Left ventricle myocardium superior (tissue), 1 donor: ENCODE measurements at places on chromosomes 7 and 10.

GRCh38 chr7:106570948-106571418 is 90.0 kb downstream of the CCDC71L start:
- no peak for DNase-seq

DNA sequence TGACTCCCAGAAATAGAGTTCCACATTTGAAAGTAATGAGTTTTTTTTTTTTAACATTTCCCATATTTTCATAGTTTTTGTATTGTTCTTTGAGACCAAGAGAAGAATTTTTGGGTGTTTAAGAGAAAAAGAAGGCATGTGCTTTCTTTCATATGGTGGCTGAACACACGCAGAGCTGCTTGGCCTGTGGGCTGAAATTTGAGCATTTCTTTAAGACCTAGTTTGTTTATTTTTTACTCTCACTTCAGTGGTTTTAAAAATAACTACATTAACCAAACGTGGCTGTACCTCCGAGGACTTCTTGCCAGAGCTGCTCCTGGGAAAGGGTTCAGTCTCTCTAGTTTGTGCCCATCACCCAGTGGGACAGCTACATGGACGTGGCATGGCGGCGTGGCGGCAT is 58.3 kb downstream of the INPP5A start:
- DNase-seq = no peak

DNA sequence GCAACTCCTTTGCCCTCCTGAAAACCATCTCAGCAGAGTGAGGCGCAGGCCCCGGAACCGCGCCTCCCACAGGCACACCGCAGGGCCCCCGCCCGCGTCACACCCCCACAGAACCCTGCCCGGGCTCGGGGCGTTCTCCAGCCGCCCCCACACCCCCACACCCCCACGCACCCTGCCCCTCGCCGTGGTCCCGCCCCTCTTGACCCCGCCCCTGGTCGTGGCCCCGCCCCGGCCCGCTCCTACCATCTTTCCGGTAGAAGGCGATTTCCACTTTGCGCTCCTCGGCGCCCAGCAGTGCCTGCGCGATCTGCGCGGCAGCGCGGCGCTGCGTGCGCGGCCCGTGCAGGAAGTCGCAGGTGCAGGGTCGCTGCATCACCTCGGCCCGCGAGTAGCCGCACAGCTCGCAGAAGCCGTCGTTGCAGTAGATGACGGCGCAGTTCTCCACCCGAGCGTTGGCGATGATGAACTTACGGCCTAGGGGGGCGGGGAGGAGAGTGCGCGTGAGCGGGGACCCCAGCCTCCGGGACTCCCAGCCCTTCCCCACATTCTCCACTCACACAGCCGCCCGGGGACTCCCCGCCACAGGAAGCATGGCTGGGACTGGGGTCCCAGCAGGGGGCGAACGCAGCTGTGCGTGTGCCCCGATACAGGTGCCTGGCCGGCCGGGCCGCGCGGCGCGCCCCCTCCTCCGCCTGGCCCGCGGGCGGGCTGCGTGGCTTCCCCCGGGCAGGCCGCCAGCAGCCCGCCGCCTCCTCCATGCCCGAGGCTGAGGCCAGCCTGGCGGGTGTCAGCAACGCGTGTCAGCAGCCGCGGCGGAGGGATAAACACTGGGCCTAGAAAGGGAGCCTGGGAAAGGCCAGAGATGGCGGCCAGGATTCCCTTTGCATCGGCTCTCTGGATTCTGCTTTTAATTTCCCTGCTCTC is 3.4 kb downstream of the KCNH2 start:
- DNase-seq = peak; percentile 86

GRCh38 chr7:86950360-86950759 is 109.1 kb downstream of the ELAPOR2 start:
- DNase-seq = peak; percentile 25

GRCh38 chr7:120332433-120332832 is 59.5 kb downstream of the KCND2 start:
- DNase-seq = no peak

GRCh38 chr10:91163269-91163868 is 57.1 kb upstream of the PCGF5 start:
- DNase-seq = peak; percentile 81

- no peak for DNase-seq
Measured at GRCh38 chr7:107045195-107045960, 873 bp downstream of the PRKAR2B start.

- no peak for DNase-seq
Measured at GRCh38 chr7:22201186-22201880, 155.6 kb downstream of the RAPGEF5 start.

DNA sequence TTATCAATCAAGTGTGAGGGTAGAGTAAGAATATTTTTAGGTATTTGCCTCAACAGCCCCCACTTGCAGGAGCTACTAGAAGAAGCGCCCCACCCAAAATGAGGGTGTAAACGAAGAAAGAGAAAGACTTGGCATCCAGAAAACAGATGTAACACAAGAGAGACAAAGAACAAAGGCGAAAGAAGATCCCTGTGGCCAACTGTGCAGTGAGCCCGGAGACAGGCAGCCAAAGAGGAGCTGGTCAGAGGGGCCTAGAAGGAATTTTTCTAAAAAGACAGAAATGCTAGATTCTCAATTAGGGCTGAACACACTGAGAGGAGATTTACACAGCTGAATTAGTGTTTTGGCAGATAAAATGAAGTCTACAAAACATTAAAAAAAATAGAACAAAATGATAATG is 29.6 kb upstream of the EIF5AL1 start:
- no peak for DNase-seq

DNA sequence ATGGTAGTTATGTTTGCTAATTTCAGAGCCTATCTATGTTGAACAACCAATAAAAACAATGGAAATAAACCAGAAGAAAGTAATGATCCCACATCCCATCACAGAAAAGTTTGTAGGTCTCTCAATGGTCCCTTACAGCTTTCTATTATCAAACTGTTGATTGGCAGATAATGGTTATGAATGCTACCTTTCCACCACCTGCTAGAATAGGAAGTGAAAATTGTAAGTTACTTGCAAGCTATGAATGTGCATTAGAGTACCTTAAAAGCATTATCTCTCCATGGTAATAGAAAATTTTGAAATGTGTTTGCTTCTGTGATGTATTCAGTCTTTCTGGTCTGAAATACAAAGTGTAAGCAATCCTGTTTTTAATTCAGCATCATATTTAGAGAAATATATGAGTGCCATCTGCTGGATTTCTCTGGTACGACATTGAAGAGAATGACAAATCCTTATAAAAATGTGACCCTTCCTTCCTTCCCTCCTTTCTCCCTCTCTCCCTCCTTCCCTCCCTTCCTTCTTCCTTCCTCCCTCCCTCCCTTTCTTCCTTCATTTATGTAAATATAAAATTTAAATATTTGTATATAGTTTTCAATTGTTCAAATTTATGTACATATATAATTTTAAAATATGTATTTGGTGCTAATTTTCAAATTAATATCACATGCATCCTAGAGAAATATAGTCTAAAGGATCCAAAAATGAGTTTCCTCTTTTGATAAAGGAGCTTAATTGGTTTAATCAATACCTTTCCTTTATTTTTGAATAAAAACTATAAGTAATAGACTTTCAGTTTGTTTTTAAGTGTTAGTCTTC is 41.4 kb upstream of the PNLIPRP3 start:
- DNase-seq = no peak

GRCh38 chr10:79447911-79448731 is 2.7 kb upstream of the ZCCHC24 start:
- no peak for DNase-seq

GRCh38 chr7:44131173-44132029 is 8.1 kb upstream of the POLD2 start:
- DNase-seq = peak; percentile 48

DNA sequence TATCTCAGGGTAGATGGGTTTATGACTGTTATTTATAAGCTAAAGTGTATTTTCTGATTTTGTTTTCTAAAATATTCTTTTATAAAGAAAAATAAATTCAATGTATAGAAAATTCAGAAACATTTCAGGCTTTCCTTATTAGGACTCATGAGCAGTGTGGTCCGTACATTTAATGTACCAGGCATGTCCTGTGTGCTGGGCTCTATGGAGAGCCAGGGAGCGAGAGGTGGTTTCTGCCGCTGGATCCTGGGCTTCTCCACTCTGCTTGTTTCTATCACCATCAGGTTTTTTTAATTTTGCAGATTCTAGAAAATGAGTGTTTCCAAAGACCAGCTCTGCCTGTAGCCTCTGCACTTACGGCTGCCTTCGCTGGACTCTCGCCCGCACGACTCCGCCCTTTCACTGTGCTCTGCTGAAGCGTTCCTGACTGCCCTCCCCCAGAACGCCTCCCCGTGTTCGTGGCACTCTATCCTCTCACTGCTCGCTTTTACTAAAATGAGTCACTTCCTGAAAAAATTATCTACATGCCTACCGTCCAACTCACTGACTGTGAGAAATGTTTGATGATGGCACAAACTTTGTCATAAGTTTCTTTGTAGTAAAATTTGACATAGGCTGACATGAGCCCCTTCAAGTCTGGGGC is 188.5 kb downstream of the ZMYND11 start:
- DNase-seq = peak; percentile 86

- no peak for DNase-seq
Measured at GRCh38 chr10:30284865-30285594, 64.0 kb downstream of the MTPAP start.
